ENCODE measurements at places on chromosomes 13 and 19.

DNA sequence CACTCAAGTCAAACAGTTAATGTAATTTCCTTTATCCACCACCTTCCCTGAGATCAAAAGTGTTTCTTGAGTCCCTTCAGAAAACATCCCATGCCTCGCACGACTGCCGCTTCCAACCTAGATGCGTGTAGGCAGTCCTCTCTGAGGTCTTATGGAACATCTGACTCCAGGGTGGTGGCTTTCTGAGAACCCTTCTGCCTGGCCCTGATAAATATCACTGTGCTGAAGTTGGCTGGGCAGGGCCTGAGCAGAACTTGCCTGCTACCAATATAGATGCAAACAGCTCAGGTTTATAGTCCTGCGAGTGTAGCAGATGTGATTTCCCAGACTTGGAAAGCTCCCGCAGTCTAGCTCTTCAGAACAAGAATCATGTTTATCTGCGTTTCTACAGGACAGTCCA, 61.1 kb upstream of the GPR12 start:
- no peak for DNase-seq

GRCh38 chr19:3020321-3020960, 8.6 kb downstream of the TLE2 start:
- no peak for DNase-seq

DNA sequence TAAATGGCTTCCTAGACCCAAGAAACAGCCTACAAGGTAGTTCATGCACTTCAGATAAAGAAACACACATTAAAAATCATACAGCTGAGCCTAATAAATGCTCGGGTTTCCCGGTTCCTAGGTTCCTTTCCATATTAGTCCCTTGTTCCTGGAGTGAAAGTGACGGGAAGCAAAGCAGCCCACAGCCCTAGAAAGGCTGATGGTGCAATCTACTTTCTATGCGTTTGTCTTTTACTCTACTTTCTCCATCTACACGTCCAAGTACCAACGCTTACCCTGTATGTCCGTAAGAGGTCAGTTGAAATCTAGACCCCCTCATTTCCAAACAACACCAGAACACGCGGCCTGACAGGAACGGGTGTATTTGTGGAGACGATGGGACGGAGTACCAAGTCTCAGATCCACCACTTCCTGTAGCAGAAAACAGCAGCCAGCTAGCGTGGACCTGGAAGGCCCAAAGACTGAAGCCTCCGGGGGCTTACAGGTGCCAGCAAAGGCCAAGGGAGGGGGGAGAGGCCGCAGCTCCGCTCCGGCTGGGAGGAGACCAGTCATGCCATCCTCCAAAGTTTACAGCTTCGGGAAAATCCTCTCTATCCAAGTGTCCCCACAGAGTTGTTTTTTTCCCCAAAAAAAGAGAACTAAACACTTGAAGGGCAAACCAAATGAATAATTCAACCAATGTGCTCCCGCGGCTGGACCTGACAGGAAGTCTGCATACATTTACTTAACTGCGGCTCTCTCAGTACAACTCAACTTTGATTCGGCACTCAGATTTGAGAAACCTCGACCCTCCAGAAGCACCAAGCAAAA, 34.1 kb downstream of the STK24 start:
- no peak for DNase-seq

DNA sequence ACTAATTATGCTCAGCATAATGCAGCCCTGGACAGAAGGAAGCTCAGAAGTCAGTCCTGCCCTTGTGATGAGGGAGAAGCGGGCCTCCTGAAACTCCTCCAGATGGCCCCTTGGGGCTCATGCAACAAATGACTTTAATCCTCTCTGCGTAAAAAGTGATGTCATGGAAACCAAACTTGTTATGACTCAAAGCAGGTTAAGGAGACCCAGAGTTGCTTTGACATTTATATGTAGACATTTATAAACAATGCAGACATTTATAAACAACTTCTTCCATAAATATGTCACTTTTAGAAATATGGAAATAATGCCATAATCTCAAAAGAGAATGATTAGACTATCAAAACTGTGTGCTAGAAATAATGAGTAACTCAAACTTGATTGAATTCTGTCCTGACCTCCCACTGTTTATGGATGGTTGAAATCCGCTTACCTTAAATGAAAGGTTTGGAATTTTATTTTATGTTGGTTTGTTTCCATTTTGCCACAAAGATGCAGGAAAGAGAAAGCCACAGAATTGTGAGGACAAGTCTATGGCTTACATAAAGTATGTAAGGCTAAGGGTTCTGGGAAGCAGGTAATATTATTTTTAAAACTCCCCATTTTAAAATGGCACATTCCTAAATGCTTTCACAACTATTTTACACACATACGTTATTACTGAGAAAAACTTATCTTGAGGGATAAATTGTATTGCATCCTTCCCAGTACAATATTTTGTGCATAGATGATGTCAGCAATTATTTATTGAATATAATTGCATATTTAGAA, 73.7 kb downstream of the CYSLTR2 start:
- DNase-seq: peak; percentile 76

GRCh38 chr19:12237143-12237839, 57.4 kb downstream of the ZNF44 start:
- no peak for DNase-seq

DNA sequence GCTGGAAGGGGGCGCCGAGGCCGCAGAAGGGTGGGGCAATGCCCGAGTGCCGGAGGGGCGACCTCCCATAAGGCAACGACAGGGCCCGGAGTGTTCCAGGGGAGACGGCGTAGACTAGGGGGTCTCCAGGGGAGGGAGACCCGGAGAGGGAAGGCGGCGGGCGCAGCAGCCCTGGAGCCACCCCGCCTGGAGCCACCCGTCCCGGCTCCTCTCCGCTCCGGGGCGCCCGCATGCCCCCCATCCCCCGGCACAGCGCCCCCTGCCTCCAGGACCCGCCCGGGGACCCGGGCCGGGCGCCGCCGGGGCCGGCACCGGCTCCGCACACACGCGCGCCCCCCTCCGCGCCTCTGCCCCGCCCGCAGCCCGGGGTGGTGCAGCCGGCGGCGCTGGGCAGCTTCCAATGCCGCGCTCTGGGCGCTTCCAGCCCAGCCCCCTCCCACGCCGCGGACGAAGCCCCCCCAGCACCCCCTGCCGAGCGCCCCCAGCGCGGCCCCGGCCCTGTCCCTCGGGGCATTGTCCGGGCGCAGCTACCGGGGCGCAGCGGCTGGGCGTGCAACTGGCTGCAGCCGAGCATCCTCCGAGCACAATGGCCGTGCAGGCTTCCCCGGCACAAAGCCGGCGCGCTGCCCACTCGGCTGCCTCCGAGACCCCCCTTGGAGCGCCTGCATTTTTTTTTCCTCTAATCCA, 519 bp downstream of the PTPRS start:
- DNase-seq: no peak

GRCh38 chr19:14337510-14337909, 43.7 kb upstream of the ADGRE5 start:
- no peak for DNase-seq

GRCh38 chr19:464208-464545, 3.3 kb upstream of the SHC2 start:
- no peak for DNase-seq

- DNase-seq: no peak
Observed at GRCh38 chr13:61358599-61358998, 57.0 kb downstream of the PCDH20 start.

DNA sequence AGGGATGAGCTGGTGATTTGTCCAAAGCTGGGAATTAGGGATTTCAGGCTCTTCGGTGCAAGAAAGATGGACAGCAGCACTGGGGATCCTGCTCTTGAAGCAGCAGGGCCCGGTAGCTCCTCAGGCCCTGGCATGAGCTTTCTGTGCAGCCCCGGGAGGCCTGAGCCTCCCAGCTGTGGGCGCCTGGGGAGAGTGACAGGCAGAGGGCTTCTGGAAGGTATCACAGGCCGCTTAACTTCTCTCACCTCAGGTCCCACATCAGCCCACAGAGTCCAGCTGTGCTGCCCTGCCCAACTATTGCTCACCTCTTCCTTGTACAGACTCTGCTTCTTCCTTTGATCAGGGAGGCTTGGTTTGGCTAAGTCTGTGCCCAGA, 14.6 kb upstream of the ZNF536 start:
- no peak for DNase-seq

DNA sequence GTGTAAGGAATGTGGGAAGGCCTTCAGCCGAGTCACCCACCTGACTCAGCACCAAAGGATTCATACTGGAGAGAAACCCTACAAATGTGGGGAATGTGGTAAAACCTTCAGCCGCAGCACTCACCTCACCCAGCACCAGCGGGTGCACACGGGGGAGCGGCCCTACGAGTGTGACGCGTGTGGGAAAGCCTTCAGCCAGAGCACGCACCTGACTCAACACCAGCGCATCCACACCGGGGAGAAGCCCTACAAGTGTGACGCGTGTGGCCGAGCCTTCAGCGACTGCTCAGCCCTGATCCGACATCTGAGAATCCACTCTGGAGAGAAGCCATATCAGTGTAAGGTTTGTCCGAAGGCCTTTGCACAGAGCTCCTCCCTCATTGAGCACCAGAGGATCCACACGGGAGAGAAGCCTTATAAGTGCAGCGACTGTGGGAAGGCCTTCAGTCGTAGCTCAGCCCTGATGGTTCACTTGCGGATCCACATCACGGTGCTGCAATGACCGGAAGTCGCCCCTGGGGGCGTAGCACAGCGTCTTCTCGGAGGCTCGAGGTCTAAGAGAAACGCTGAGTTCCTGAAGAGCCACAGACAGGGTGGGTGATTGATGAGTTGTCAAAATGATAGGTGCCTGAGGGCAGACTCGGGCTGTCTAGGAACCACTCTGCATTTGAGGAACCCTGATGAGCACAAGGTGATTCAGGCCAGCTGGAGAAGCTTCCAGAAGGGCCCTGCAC, 12.2 kb downstream of the ZSCAN22 start:
- DNase-seq: no peak

GRCh38 chr13:20703780-20704458, 420 bp downstream of the IL17D start:
- peak; percentile 50 for DNase-seq

DNA sequence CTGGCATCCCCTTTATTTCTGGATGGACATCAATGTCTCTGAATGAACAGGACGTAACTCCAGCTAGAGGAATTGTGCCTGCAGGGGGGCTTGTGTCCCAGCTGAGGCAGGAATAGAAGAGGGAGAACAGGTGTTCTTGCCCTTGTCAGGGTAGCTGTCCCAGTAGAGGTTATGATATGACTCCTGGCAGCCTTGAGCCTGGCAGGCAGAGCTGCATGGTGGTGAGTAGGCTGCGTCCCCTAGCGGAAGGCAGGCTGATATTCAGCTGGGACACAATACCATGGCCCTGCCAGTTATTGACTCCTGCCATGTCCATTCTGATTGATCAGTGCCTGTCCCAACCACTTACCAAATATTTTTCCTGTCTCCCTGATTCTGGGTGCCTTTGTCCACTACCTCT, 197.2 kb downstream of the RAP2A start:
- no peak for DNase-seq

DNA sequence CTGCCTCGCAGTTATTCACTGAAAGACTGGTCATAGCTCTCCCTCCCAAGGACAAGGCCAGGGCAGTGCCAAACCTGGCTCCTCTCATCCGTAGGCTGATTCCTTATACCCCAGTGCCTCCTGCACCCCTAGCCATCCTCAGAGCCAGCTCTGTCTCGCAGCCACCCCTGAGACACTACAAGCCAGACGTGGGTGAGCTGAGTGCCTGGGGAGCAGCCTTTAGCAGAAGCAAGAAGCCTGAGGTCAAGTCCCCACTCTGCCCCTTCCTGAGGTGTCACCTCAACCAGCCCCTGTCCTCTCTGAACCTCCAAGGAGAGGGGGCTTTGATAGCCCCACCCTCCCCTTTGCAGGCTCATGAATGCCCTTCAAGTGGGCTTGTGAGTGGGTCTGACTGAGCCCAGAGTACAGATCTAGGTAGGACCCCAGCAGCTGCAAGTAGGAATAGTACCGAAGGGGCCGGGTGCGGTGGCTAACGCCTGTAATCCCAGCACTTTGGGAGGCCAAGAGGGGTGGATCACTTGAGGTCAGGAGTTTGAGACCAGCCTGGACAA, 14.8 kb upstream of the AKAP8L start:
- no peak for DNase-seq

GRCh38 chr13:106522112-106522705, 13.3 kb downstream of the EFNB2 start:
- DNase-seq: no peak

DNA sequence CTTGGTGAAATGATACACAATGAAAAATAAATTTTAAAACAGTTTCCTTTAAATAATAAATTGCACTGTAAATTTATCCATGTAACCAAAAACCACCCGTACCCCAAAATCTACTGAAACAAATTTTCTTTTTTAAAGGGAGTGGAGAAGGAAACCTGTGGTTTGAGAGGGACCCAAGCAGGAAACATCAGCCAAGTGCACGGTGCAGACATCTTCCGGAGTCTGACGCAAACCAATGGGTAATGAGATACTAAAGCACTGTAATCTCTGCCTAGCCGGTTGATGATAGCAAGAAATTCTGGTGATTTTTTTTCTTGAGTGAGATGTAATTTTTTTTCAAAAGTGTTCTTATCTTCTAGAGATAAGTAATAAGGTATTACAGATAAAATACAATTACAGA, 115.4 kb downstream of the ABCC4 start:
- DNase-seq: no peak

DNA sequence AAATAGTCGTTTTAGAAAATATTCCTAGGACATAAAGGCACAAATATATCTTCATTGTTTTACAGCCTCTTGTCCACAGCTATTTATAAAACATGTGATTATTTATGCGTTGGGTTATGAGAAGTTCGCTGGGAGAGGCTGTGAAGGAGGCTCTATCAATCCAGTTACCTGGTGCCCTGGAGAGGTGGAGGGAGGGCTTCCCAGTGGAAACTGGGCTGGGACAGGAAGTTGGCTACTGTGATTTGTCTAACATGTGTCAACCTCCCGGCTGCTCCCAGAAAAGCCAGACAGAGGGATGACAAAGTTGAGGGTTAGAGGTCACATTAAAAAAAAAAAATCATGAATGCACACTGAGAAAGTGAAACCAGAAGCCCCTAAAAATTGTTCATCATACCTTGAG, 346.5 kb downstream of the ZNF536 start:
- peak; percentile 10 for DNase-seq

DNA sequence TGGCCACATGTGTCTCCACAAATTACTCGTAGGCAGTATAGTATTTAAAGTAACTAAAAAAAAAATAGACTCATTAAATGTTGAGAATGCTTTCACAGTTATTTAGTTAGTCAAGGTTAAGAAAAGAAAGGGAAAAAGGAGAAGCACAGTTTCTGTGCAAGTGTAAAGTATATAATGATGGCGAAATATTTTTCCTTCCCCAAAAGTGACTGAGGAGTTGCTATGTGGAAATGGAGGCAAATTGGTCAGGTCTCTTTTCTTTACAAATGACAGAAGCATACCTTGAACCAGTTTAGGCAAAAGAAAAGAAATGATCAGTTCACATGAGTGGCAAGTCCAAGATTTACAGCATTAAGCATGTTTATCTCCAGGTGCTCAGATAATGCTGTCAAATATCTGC, 18.0 kb downstream of the CSNK1A1L start:
- DNase-seq: no peak

GRCh38 chr19:1416014-1416841, 8.8 kb downstream of the DAZAP1 start:
- DNase-seq: no peak

DNA sequence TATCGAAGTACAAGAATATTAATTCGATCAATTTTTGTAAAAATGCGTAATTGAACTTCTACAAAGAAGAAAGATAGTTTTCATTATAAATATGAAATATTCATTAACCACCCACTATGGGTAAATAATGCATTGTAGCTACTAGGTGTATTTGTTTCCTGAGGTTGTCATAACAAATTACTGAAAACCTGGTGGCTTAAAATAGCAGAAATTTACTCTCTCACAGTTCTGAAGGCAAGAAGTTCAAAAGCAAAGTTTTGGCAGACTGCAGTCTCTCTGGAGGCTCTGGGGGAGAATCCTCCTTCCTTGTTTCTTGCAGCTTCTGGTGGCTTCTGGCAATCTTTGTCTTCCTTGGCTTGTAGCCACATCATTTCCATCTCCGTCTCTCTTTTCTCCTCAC, 99.2 kb upstream of the MIR17HG start:
- no peak for DNase-seq
